ENCODE measurements at places on chromosomes 3 and 15. TPM values are rescaled to one million over a fixed set of nuclear protein-coding genes. Genes with fewer than 3 reads are reported as not detected.

RARRES1 gene
- total RNA-seq, result 8.0 TPM

CSK gene
- total RNA-seq, result 63.3 TPM

NDUFB4 gene
- total RNA-seq, result 211 TPM

IP6K2 gene
- 54.6 TPM for total RNA-seq

DLL4 gene
- total RNA-seq, result 2.9 TPM

PLSCR5 gene
- total RNA-seq, result not detected

ECE2 gene
- total RNA-seq, result not detected

SENP8 gene
- total RNA-seq, result 2.3 TPM

CD86 gene
- total RNA-seq, result not detected

SFMBT1 gene
- total RNA-seq, result 11.2 TPM

ELL3 gene
- 1.7 TPM for total RNA-seq

SLC41A3 gene
- total RNA-seq, result 27.2 TPM

TMEM42 gene
- total RNA-seq, result 12.5 TPM

OXTR gene
- 10.1 TPM for total RNA-seq

PLA2G4E gene
- total RNA-seq, result not detected

WDR93 gene
- 0.21 TPM for total RNA-seq

VPS33B gene
- 14.5 TPM for total RNA-seq

RTP1 gene
- total RNA-seq, result not detected

CD200R1 gene
- total RNA-seq, result 0.10 TPM

GASK1A gene
- total RNA-seq, result not detected

TUSC7 gene
- not detected for total RNA-seq

NEK10 gene
- 0.66 TPM for total RNA-seq

EPHA3 gene
- total RNA-seq, result not detected

PRR20G gene
- total RNA-seq, result 2.8 TPM

PBRM1 gene
- 12.7 TPM for total RNA-seq

SEMA3G gene
- total RNA-seq, result 0.06 TPM

UBP1 gene
- 51.7 TPM for total RNA-seq
